Activated CD4-positive, alpha-beta T cell treated with anti-CD3 and anti-CD28 coated beads, Interleukin-2, amount 10 ng/mL, durations not matched to agents 24 days and 14 days (primary cell): ENCODE measurements at places on chromosomes 5 and 9.

GRCh38 chr9:23603311-23603710, 222.7 kb downstream of the ELAVL2 start:
- DNase-seq: no peak

DNA sequence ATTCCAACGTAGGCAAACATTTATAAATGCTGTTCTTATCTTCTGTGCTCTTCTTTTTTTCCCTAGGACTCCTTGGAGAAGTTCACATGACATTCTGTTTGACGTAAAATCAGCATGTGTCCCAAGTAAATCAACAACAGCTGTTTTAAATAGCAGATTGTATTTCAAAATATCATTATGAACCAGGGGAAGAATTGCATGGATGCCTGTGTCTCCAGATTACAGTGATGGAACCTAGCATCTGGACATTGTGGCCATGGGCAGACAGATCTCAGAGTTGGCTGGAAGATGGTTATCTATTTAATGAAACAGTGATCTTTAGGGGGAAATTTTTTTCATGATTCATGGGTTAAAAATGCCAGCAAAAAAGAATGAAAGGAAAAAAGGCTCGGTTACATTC, 222.0 kb downstream of the MAN2A1 start:
- no peak for DNase-seq

DNA sequence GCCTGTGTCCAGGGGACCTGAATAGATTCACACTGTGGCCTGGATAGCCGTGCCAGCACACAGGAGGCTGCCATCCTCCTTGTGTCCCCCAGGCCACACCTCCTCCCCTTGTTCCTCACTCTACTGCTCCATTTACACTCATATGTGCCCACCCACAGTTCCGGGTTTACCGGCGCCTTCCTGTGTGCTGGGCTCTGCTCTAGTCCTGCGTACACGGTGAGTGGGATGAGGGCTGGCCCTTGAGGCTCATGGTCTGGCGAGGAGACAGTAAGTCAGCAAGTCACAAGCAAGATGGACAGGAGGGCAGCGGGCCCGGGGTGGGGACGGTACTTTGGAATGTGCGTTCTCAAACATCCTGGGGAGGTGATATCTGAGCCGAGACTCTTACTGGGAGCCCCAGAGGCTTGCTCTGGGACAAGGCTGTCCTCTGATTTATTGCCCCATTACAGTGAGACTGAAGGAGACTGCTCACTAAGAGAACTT, 32.4 kb upstream of the NXNL2 start:
- no peak for DNase-seq

DNA sequence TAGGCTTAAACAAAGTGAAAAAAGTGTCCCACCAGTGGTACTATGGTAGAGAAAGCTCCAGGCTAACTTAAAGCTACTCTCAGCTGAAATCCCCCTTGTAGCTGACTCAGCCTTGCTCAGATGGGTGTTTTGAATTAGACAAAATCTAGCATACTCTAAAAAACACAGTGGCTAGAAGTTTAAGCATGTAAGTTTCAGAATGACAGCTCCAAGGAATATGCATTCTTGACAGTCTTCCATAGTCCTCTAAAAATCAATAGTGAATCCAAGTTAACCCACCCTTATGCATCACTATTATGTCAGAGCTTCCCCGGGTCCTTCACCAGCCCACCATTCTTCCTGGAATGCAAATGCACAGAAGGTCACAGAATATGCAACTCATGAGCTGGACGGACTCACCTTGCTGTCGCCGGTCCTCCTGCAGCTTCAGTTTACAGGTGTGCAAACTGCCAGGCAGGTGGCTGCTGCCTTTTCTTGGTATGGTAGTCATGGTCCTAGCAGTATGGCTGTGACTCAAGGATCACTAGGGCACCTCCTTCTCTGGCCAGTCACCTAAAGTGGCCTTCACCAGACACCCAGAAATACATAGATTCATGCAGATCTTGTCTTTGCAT, 668 bp downstream of the RANBP3L start:
- DNase-seq: no peak

DNA sequence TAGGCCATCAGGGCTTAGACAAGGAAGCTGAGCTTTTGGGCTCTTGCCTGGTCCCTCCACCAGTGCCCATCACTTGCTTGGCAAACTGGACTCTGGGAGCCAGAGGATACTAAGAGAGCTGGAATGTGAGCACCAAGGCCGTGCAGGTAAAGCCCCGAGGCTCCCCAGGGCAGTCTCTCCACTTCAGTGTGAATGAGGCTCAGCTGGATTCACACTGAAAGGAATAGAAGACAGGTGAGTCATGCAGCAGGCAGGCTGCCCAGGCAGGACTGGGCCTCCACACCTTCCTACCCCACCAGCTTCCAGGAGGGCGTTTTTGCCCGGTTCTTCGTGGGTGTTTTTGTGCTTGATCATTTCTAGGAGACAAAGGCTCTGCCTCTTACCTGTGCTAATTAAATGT, 7.3 kb upstream of the CTSV start:
- DNase-seq: no peak

- no peak for DNase-seq
Observed at GRCh38 chr9:83236029-83236696, 173.2 kb upstream of the RASEF start.

- peak; percentile 62 for DNase-seq
Observed at GRCh38 chr5:393846-394275, 49.1 kb upstream of the EXOC3 start.

DNA sequence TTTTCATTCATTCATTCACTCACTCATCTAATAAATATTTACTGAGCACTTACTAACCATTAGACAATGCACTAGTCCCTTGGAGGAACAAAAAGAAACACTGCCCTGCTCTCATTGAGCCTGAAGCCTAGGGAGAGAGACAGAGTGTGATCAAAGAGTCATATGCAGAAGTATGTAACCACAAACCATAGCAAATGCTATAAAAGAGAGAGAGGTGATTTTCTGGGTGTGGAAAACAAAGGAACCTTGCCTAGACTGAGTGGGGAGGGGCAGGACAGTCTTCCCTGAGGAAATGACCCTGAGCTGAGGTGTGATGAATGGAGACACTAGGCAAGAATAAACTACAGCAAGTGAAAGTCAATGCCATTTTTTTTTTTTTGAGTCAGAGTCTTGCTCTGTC, 10.8 kb upstream of the ADRA1B start:
- no peak for DNase-seq

- peak; percentile 96 for DNase-seq
Observed at GRCh38 chr5:154937718-154938466, at the start of gene GEMIN5. Gene GEMIN5, minus strand, starts transcription at chr5:154938211. Its CDS starts 78 bp downstream, at chr5:154938133.

DNA sequence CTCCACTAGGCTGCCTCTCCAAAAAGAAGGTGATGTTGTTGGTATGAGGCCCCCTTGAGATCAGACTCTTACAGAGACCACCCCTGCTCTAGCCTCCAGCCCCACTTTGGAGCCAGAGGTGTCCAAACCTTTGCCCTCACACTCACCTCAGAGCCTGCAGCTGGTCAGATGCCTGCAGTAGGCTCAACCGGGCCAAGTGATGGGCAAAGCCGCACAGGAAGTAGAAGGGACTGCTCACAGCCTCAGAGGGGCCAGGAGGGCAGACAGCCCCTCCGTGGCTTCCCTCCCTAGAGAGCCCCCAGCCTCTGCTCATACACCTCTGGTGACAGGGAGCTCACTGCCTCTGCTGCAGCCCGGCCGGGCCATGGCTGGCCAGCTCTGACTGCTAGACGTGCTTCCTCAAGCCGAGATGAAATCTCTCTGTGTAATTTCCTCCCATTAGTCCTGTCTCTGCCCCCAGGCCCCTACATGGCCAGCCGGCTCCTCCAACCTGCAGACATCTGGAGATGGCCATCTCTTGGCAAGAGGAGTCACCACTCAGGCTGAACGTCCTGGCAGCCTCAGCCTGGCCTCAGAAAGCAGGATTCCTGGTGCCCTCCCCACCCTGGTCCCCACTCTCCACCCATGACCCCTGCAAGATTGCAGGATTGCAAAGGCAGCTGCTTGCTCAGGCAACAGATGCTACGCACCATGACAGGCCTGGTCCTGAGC, 7.3 kb upstream of the TCF7 start:
- DNase-seq: no peak

- DNase-seq: no peak
Observed at GRCh38 chr9:109939698-109940342, 159.8 kb downstream of the PALM2AKAP2 start.

DNA sequence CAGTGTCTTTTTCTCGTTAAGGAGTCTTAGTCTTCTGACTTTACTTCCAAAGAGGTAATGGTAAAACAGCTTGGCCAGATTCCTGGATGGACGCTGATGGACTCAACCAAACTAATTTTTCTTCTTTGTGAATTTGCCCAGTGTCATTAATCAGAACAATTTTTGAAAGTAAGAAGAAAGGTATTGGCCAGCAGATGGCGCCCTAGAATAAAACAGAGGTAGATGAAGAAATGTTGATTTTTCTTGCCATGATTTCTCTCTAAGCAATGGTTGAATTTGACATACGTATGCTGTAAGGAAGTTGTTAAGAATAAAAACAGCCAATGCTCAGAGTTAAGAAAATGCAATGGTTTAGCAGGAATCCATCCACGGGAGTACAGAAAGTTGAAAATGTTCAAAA, 500.0 kb downstream of the DIRAS2 start:
- peak; percentile 82 for DNase-seq

DNA sequence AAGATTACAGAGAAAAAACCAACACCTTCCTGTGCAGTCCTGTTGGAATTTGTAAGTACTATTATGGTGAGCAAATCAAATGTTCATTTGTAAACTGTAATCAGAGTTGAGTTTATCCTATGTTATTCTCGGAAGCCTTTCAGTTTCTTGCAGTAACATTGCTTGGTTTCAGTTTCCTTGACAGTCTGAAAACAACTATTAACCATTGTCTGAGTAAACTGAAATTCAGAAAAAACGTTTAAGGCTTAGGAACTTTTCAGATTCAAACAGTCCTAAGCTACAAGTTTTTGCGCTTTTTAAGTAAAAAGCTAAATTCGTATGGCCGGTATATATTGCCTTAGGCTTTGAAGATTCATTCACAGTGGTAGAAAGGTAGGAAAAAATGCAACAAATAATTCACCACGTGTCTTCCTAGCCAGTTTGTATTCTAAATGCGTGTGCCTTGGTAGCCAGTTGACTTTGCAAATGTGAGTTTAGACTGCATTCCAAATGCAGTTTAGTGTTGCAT, 2.5 kb downstream of the GPBP1 start:
- DNase-seq: peak; percentile 63

DNA sequence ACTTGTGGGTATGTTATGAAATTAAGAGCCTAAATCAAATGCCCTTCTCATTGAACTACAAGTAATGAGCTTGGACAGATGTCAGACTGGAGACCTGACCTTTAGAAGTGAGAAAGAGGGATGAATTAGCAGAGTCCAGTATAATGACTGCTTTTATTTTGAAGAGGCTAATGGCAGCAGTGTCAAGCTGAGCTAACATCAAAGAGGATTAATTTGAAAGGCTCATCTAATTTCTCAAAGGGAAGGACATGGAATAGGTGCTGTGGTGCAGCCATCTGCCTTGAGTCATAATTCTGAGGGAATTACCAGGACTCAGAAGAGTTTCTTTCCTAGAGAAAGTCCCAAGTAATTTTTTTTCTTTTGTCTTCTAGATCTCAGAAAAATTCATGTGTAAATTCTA, 57.6 kb downstream of the FAM81B start:
- DNase-seq: no peak

DNA sequence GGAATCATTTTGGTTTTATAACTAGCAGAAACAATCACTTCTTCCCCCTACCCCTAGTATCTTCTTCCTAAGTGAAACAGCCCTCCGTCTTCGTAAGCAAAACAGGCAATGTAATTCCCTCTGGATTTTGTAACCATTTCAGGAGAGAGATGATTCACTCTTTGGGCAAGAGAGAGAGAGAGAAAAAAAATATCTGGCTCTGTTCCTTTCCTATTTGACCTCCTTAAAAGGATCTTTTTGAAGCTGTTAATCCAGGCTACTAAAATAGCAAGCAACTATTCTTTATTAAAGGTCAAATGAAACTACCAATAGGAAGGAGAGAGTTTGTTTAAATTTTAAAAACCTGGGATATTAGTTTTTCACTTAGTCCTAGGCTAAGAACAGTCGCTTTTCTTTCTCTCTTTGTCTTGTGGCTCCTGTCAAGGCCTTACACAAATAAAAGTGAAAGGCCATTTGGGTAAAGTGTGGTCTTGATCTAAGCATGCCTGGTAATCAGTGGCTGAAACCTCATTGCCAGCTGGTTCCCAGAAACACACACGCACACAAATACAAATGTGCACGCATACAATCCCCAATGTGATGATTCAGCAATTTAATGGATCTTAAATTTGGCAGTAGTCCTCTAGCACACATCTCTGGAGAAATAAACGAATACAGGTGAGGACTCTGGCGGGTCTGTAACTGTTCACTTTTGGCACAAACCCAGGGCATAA, 70.2 kb downstream of the PRUNE2 start:
- no peak for DNase-seq

DNA sequence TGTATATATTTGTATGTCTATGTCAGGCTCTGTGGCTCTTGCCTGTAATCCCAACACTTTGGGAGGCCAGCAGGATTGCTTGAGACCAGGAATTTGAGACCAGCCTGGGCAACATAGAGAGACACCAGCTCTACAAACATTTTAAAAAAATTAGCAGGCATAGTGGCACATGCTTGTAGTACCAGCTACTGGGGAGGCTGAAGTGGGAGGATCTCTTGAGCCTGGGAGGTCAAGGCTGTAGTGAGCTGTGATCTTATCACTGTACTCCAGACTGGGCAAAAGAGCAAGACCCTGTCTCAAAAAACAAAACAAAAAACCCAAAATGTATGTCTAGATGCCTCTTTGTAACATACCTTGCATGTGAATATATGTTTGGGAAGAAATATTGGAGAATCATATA, 15.8 kb downstream of the ARRDC3 start:
- DNase-seq: no peak

- peak; percentile 76 for DNase-seq
Observed at GRCh38 chr9:131273856-131274673, 2.2 kb downstream of the FAM78A start.

- no peak for DNase-seq
Observed at GRCh38 chr5:109125755-109126429, 283.9 kb downstream of the PJA2 start.

DNA sequence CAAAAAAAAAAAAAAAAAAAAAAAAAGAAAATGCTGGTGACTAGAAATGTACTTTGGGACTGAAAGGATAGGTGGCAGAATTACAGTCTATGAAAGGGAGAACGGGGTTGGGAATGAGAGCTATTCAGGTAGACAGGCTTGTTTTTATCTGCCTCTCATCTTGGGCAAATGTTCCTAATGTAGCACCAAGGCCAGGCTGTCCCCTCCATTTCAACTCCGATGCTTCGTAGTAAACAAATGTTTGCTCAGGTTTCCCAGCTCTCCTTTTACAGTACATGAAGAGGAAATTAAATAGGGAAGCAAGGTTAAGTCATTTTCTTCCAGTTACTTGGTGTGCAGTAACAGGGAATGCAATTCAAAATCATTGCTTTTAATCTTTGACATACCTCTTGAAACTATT, 4.4 kb upstream of the BASP1 start:
- DNase-seq: no peak

DNA sequence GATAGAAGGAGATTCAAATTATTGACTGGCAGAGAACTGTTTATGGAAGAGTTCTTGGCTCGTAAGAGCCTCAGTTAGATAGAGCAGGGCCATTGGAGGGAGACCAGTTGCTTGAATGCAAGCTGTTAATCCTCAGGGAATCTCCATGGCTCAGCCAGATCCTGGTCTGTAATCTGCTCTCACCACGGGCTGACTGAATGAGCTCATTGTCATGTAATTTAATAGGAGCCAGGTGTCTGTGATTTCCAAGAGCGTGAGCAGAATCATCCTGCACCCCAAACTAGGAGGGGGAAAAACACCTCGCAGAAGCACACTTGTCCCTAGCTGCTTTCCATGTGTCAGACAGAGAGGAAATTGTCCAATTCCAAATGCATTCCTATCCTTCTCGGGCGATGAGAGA, 19.1 kb upstream of the KCNMB1 start:
- no peak for DNase-seq

GRCh38 chr9:79687131-79687447, 115.3 kb downstream of the TLE4 start:
- peak; percentile 82 for DNase-seq
